ENCODE measurements at places on chromosomes 1 and 21.

DNA sequence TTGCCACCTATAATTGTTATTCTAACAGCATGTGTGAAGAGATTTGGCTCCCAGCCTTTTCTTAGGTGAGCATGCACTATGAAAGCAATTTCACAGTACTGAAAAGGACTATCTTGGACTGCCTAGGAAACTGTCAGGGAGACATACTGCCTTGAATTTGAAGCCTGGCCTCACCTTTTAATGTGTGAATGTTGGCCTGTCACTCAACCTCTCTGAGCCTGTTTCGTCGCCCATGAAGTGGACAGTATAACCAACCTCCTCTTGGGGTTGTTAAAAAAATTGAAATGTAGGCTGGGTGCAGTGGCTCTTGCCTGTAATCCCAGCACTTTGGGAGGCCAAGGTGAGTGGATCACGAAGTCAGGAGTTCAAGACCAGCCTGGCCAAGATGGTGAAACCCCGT, 20.4 kb upstream of the POU2F1 start:
- no peak for DNase-seq

GRCh38 chr1:231485029-231485784, 43.3 kb upstream of the TSNAX start:
- no peak for DNase-seq

DNA sequence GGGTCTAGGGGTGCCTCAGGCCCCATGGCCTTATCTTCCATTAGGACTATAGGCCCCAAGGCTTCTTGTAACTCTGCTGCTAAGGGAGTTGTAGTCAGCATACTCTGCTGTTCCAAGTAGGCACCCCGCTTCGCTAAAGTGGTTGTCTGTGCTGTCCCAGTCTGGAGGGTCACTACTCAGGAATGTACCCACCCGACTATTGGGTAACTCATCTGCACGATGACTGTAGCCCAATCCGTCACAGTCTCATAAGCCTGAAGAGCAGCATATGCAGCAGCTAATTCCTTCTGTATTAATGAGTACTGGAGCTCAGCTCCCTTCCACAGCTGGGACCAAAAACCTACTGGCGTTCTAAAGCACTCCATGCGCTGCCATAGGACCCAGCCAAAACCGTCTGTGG, 111.0 kb downstream of the GDAP2 start:
- no peak for DNase-seq

DNA sequence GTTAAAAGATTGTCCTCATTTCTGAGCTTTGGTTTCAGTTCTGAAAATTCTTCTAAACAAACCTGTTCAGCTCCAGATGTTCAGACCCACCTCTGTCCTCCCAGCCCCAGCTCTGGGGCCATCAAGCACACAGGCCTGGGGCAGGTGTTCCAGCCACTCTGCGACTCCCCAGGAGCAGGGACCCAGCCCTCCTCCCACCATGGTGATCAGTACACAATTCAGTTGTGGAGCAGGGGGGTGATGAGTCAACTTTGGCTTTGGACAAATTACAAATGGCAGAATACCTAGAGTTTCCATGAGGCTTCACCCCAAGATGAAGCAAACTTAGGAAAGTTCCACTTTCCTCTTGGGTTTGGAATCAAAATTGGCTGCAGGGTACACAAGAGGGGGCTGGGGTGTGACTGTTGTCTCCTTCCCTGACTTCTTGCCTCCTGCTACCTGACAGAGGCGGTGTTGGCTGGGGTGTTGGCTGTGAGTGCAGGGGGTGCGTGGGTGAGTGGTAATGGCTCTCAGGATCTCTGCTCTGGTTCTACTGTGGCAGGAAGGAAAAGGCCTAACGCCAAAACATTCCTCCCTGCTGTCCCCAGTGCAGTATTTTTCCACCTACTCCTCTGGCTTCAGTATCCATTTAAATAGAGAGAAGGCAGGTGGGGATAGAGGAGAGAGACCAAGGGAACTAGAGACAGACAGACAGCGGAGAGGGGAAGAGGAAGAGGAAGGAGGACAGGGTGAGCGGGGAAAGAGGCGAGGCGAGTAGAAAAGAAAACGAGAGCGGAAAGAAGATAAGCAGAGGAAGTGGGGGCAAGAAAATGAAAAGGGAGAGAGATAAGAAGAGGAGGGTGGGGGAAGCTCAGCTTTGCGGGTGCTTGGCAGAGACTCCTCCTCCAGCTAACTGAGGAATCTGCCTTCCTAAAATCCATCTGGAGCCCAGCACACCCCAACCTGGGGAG, 20.6 kb upstream of the LRRN2 start:
- DNase-seq, result peak; percentile 12

Measured in substantia nigra (tissue), 51 donors.